ENCODE measurements at places on chromosomes 5 and 9.
A peak's percentile ranks its signal among the peaks of the same experiment; 100 is the strongest.

DNA sequence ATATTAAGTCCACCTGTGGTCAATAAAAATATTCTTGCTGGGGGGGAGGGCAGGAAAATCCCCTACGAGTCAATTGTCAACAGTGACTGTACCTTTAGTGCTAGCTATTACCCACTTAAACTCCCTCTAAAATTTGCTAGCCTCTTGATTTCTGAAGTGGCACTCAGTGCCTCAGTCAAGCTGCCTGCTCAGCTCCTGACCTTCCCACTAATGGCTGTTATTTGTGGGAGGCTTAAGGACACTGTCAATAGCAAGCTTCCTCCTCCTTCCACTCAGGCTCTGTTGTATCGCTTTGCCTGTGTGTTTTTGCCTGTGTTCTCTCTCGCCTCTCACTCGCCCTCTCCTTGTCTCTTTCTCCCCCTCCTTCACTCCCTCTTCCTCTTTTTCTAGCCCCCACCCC lies 140.8 kb downstream of the BNC2 start:
- DNase-seq: no peak

- DNase-seq: no peak
Measured at GRCh38 chr9:127318651-127319167, 54.1 kb downstream of the GARNL3 start.

DNA sequence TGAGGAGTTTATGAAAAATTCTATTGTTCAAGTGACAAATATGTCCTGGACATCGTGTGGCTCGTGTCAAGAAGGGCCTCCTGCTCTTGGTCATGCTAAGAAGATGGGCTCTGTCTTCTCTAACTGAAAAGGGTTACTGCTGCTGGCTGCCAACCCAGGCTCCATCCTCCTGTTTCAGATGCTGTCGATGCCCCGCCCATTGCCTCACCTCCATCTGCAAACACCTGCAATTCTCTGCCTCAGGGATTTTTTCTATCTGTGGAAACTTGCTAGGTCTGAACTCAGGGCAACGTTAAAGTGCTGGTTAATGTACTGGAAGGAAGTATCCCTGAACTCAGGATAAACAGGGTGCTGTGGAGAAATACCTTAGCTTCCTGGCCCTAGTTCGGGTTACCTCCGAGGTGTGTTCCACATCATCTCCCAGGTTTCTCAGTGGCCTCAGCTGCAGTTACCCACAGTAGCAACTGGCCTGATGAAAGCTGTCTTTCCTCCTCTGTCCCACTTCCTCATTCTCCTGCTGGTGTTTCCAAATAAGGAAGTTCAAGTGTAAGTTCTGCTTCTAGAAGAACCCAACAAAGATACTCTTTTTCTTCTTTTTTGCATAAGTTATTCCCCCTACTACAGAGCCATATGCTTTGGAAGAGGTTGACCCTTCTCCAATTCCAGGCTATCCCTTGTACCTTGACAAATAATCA lies 151.7 kb upstream of the SMIM23 start:
- peak; percentile 64 for DNase-seq

DNA sequence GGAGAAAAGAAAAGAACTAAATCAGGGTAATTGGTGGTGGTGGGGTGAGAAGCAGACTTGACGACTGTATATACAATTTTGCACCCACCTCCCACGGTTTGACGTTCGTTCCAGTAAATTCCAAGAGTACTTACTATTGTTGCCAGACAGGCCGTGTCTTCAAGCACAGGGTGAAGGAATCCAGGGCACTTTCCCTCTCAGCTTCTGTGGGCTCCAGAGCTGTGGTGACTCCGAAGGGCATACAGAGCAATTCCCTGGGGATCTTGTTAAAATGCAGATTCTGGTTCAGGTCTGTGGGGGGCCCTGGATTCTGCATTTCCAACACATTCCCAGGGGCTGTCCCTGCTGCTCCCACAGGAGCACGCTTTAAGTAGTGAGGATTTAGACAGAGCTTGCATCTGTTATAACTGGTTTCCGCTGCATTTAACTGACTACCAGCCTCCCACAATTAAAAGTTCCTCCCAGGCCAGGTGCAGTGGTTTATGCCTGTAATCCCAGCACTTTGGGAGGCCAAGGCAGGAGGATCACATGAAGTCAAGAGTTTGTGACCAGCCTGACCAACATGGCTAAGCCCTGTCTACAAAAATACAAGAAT lies 49.3 kb upstream of the FANCC start:
- no peak for DNase-seq

DNA sequence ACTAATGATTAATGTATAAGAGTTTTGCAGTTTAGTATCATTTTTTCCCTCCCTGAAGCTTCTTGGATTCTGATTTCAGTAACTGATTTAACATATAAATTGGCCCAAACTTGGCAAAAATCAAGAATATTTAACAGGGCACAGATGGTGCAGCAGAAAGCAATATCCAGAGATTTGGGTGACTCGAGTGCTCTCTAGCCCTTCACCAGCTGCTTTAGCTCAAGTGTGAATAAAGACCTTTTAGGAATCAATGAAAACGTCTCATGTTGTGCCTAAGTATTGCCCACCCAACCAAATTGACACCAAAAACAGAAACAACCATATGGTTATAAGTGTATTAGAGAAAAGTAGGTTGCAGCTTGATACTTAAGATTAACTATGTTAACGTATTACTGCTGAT lies 933.4 kb upstream of the PTPRD start:
- no peak for DNase-seq

GRCh38 chr5:179243333-179243732 lies 101.9 kb downstream of the ADAMTS2 start:
- no peak for DNase-seq

DNA sequence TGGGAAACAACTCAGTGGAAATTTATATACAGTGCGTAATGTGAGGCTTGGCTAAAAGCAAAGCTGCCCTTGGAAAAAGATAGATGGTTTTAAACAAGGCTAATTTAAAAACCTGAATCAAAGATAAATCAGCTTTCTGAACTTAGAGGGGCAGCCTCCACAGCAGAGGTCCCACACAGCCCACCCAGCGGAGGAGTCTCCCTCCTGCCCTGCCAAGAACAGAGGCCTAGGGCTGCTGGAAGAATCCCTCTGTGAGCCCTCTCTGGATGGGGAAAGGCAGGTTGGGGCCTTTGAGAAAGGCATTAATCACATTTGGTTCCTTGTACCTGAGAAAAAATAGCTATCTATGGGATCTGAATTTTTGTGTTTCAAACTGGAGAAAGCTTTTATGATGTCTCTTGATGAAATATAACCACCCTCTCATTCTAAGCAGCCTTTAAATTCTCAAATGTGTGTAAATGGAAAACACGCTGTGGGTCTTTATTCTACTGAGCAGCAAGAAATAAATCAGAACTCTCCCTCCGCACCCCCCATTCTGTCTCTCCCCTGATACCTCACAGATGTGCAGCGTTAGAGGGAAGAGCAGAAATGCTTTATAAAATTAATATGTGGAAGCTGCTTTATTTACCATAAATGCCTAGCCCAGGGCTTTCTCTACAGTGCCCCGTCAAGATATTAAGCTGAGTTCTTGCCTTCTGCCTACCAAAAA lies 329.2 kb downstream of the EFNA5 start:
- no peak for DNase-seq

- DNase-seq: no peak
Measured at GRCh38 chr5:90381213-90381929, 28.2 kb downstream of the CETN3 start.

DNA sequence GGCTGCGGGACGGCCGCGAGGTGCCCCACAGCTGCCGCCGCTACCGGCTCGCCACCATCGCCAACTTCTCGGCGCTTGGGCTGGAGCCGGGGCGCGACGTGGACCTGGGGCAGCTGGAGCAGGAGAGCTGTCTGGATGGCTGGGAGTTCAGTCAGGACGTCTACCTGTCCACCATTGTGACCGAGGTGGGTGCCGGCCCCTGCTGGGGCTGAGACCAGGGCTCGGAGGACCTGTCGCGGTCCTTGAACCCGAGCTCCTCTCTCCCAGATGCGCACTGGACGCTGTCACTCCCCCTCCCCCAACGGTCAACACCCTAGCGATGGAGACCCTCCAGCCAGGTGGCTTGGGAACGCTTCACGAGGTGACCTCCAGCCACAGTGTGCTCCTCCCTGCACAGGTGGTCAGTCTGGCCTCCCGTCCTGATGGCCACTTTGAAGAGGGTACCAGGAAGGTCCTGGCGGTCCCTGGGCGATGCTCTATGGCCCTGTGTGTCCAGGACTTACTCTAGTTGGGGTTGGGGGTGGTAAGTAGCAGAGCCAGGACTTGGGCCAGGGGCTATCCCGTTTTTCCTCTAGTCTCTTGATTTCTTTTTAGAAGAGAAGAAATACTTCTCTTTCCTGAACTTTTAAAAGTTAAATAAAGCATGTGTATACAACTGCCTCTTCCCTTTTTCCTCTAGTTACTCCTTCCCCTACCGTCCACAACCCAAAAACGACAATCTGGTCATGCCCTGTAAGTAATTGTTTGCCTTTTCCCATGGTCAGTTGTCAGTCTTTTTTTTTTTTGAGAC lies 866 bp downstream of the SLC22A5 start:
- no peak for DNase-seq

GRCh38 chr9:127308652-127309434 lies 44.3 kb downstream of the GARNL3 start:
- no peak for DNase-seq

Measured in bone marrow (tissue), 2 donors.